ENCODE measurements at places on chromosomes 12 and 14.

GRCh38 chr12:76618031-76618430 is 58.5 kb upstream of the OSBPL8 start:
- no peak for DNase-seq

GRCh38 chr14:23160924-23161522 is 22.4 kb downstream of the SLC7A8 start:
- DNase-seq: no peak

DNA sequence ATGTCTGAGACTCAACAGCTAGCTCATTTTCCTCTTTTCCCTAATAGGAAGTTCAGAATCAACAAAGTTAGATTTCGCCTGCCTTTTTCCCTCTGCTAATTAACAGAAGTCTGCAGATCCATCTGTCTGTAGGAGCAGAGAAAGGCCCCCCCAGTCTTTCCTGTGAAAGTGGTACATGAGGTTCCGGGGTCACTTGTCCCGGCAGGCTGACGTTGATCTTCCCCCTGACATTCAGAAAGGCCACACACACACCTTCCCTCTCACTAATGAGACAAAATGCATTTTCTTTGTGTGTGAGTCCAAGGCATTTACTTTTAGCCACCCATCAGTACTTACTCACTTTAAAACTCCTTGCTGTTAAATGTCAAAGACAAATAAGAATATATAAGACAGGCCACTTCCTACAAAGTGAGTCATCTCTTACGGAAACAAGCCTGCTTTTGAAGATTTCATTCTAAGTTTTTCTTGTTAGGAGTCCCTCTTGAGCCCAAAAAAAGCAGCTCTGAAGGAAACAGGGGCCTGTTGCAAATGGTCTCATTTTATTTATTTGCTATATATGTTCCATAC is 138.7 kb downstream of the TTC7B start:
- DNase-seq: no peak

- DNase-seq: no peak
Observed at GRCh38 chr14:42047421-42048055, 440.9 kb downstream of the LRFN5 start.

- no peak for DNase-seq
Observed at GRCh38 chr14:41859336-41859735, 252.7 kb downstream of the LRFN5 start.

- no peak for DNase-seq
Observed at GRCh38 chr12:93006471-93007208, 77.5 kb upstream of the EEA1 start.

DNA sequence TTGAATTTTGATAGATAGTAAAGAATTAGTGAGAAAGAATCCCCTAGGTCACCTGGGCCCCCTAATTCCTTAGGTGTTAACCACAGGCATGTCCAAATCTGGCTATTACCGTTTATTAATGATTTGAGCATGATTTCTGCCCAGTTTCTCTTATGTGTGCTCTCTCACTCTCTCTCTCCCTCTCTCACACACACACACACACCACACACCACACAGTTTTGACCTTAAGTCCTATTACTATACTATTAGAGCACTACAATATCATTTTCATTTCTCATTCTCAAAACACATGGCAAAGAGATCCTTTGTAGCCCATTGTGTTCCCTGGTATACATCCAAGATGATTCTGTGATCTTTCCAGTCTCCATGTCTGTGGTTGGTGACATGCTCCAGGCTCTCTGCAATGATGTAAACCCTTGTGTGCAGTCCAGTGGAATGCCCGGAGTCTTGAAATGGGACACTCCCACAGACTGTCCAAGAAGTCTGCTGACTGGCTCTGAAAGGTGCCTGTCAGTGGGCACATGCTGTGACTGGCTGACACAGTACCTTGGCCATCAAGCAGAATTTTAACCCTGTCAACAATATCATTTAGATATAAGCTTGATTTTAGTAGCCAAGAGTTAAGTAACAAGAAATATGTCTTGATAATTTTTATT is 96.2 kb downstream of the FIGNL2 start:
- DNase-seq: no peak

DNA sequence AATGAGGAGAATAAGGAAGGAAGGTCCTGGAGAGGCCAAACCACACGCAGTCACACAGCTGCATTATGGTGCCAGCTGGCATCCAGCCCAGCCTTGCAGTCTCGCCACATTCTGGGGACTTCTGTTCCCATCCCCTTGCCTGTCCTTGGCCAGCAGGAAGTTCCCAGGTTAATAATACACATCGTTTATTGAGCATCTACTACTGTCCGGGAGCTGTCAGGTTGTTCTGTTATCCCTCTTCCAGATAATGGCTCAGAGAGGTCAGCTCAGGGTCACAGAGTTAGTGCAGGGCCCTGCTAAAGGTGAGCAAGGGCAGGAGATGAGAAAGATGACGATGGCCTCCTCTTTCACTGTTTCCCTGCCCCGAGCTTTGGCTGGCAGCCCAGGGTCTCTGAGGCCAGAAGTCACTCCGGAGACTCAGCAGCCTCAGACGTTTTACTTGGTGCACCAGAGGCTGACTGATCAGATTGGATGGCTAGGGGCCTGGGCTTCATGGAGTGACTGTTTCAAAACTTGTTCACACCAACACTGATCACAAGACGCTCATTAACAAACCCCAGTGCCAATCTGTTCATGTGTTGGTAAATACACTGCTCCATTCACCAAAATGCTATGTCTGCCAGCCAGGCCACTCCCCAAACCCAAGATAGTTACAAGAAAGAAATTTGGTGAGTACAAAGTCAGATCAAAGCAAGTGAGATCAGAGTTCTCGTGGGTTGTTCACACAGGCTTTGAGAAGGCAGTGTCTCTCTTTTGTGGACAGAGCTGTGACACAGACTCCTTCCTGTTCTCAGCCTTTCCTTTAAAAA is 79.2 kb downstream of the B4GALNT3 start:
- DNase-seq: no peak

GRCh38 chr12:2359725-2360629 is 307.2 kb downstream of the CACNA1C start:
- DNase-seq: no peak

GRCh38 chr12:32483499-32483898 is 84.1 kb downstream of the FGD4 start:
- no peak for DNase-seq

DNA sequence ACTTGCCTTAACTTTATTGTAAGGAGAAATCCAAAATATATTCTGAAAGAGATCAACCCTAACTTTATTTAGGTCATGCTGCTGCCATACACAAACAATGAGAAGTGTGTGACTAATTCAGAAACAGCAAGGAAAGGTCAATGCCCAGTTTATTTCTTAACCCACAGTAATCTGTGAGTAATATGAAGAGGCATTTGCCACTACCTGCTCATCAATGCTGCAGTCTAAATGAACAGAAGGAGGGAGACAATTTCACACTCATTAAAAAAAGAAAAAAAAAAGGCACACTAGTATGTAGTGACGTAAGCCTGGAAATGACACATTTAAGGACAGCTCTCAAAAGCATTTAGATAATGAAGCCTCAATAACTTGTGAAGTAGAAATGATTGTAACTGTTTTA is 90.5 kb upstream of the FOXN3 start:
- no peak for DNase-seq

- no peak for DNase-seq
Observed at GRCh38 chr12:78767264-78767981, 97.2 kb upstream of the SYT1 start.

- no peak for DNase-seq
Observed at GRCh38 chr12:98274430-98275130, 240.8 kb upstream of the TMPO start.

- no peak for DNase-seq
Observed at GRCh38 chr12:106871477-106871876, 84.2 kb upstream of the TMEM263 start.

GRCh38 chr14:96754162-96754844 is 42.9 kb upstream of the VRK1 start:
- no peak for DNase-seq

GRCh38 chr12:99170037-99170436 is 477.5 kb upstream of the GARIN6 start:
- DNase-seq: no peak

DNA sequence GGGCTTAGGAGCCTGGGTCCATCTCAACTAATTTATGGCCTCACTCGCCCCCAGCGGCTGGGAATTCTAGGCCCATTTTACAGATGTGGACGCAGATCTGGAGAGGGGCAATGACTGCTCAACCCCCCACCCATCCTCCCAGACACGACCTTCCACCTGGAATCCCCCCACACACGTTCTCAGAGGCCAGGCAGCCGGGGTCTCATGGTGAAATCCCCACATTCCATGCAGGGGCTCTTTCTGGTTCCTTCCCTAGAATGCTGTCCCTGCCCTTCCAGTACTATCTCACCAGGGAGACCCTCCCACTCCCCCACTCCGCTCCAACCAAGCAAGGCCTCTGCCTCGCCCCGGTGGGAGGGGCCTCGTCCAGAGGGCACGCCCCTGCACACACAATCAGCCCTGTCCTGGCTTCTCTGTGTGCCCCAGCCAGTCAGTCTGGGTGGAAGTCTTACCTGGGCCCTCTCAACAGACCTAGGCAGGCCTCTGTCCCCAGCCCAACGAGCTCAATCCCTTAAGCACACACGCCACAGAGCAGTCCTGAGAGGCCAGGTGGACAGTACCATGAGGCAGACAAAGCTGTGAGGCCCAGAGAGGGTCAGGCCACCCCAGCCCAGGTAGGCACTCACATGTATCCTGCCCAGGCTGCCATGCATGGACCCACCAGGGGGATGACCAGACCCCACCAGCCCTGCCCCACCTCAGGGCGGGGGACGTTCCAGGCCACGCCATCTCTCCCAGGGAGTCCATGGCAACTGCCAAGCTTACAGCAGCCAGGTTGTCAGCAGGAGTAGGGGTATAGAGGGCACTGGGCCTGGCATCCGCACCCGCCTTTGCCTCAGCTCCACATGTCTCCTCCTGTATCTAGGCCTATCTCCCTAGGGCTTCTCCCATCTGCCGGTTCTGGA is 1.3 kb upstream of the ANKRD9 start:
- no peak for DNase-seq

DNA sequence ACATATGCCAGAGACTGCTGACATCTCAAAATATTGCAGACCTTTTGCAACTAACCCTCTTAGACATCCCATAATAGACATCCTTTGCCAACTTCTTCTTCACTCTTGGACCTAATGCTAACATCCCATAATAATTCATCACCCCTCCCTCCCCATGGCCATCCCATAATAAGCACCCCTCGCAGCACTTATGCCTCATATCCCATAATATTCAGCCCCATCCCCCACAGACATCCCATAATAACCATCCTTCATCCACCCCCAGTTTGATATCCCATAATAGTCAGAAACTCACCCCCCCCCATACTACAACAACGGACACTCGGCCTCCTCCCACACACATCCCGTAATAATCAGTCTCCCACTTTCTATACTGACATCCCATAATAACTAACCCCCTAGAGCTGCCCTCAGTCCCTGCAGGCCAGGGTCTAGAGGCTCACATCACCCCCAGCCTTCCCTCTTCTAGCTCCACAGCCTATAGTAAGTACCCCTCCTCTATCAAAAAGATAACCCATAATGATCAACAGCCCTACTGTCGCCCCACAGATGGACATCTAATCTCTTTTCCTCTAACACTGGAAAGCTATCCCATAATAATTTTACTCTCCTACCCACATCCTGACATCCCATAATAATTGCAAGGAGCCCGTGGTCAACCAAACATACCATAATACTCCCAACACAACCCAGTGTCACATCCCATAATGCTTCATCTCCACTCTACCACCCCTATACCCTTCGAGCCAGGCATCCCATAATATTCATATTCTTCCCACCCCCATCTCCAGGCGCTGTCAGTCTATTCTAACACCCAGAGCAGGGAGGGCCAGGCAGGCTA is 792 bp upstream of the CHD4 start:
- DNase-seq: no peak

- DNase-seq: no peak
Observed at GRCh38 chr12:57726151-57726883, 12.2 kb downstream of the AGAP2 start.

DNA sequence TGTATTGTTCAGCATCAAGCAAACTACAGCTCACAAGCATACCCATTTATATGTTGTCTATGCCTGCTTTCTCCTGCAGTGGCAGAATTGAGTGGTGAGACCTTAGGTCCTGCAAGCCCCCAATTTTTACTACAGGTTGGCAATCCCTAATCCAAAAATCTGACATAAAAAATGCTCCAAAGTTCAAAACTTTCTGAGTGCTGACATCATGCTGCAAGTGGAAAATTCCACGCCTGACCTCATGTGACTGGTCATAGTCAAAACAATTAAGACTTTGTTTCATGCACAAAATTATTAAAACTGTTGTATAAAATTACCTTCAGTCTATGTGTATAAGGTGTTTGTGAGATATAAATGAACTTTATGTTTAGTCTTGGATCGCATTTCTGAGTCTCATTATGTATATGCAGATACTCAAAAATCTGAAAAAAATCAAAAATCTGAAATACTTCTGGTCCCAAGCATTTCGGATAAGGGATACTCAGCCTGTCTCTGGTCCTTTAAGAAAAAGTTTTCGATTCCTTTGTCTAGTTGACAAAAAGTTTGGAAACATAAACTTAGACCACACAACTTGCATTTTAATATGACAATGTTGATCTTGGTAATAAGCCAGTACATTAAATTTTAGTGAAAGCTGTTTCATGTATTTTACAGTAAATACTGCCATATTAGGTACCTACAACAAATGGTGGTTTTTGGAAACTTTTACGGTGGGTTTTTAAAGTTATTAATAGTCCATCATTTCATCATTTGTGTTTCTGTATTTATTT is 81.5 kb downstream of the AEBP2 start:
- DNase-seq: no peak

- no peak for DNase-seq
Observed at GRCh38 chr14:102900631-102901571, 21.6 kb upstream of the AMN start.

- no peak for DNase-seq
Observed at GRCh38 chr14:49583629-49584028, 2.6 kb downstream of the RPS29 start.

GRCh38 chr12:2691345-2692071 is 103.3 kb upstream of the FKBP4 start:
- DNase-seq: no peak

- DNase-seq: no peak
Observed at GRCh38 chr12:107513184-107513583, 172.4 kb upstream of the PWP1 start.

- no peak for DNase-seq
Observed at GRCh38 chr14:21038441-21039422, 3.4 kb upstream of the RNASE7 start.

GRCh38 chr12:93785249-93786010 is 108.3 kb downstream of the CRADD start:
- peak; percentile 28 for DNase-seq

GRCh38 chr12:110780448-110780847 is 37.8 kb upstream of the PPP1CC start:
- peak; percentile 1 for DNase-seq

DNA sequence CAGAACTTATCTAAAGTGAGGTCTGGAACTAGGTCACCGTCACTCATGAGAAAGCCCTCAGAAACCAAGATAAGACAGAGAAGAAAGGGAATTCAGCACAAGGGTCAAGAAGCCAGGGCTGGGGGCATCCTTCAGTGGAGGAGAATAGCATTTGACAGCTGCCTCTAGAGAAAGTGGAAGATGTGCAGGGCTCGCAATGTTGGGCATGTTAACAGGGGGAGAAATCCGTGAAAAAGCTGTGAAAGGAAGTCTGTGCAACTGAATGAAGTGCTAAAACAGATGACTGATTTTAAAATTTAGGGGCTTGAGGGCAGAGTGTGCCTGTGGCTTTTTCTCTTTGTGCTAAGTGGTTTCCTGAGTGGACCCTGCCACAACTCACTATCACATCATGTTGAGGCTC is 97.7 kb upstream of the IFNG-AS1 start:
- no peak for DNase-seq

Data from activated CD4-positive, CD25-positive, alpha-beta regulatory T cell treated with anti-CD3 and anti-CD28 coated beads, Interleukin-2, amount 50 U/mL, for 16 hours (primary cell).